ENCODE measurements at places on chromosomes 5 and 9.

- DNase-seq = no peak
These were observed 18.3 kb upstream of the MUSK start for GRCh38 chr9:110650261-110650660.

DNA sequence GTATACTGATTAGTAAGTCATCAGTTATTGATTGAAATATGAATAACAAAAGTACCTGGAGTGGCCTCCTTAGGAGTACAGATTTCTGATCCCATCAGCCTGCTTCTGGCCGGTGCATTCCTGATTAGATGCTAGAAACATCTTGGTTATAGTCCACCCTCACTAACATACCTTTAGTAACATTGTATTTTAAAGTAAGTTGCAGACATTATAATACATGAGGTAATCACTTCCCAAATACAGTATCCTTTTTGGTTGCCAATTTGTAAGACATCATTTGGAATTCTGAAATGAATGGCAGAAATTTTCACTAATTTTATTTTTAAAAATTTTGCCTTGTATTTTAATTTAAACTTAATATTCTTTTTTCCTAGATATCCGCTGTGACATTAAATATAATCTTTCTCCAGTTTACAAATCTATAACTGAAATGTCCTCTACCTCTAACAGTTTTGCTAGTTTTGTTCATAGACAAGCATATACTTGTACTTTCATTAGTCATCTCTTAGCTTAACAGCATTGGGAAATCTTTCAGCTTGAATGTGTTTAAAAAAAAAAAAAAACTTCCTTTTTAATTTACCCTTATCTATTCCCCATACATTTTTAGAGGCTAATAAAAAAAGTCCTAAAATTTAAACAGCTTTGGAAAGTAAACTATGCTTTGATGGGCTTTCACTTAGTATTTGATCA lies 178.9 kb downstream of the XRCC4 start:
- DNase-seq = no peak

GRCh38 chr9:83362341-83362995 lies 175.7 kb downstream of the FRMD3 start:
- no peak for DNase-seq

GRCh38 chr9:78053627-78054026 lies 22.0 kb upstream of the GNAQ start:
- no peak for DNase-seq

- no peak for DNase-seq
These were observed 231.4 kb upstream of the TUT7 start for GRCh38 chr9:86585422-86586143.

DNA sequence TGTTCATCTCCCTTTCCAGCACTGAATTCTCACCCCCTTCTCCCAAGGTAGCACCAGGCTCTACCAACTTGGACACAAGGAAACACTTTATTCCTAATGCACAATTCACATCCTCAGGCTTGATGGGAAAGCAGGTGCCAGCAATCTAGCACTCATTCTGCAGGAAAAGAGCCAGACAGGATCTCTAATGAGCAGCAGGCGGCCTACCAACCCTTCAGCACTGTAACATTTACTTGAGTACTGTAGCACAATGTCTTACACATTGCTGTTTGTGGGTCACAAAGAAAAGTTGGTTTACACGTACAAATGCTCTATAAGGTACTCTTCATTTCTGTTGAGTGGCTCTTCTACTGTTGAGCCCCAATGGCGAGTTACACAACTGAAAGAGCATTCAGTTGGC lies 254.4 kb downstream of the MLLT3 start:
- DNase-seq = no peak

DNA sequence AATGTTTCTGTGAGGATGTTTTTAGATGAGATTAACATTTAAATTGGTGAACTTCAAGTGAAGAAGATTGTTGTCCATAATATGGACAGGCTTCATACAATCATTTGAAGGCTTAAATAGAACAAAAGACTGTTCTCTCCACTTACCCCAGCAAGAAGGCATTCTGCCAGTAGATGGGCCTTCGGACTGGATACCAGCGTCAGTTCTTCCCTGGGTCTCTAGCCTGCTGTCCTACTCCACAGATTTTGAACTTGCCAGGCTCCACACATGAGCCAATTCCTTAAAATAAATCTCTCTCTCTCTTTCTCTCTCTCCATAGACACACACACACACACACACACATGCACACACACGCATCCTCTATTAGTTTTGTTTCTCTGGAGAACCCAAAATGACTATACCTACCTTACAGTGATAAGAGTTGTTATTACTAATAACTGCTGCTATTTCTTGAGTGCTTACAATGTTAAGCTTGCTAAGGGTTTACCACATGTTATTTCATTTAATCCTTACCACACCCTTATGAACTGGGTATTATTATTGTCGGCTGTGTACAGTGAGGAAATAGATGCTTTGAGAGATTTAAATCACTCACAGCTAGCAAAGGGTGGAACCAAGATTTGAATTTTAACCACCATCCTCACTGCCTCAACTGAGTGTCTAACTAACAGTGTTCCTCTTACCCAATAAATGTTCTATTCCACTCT lies 19.8 kb upstream of the IQGAP2 start:
- no peak for DNase-seq

GRCh38 chr9:4548811-4549725 lies 58.8 kb downstream of the SLC1A1 start:
- no peak for DNase-seq

DNA sequence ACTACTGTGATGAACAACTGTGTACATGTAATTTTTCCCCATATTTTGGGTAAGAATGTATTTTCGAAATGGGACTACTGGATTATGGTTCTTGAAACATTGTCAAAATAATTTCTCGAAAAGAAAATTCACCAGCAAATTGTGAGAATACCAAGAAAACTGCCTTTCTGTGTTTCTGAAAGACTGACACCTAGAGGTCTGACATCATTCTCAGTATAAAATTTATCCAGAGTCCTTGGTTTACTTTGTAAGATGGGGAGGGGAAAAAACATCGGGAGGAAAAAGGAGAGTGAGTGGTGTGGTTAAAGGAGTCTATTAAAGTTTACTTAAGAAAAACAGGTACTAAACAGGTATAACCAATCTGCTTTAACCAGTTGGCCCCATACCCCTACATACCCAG lies 149.2 kb downstream of the CEP120 start:
- DNase-seq = no peak

DNA sequence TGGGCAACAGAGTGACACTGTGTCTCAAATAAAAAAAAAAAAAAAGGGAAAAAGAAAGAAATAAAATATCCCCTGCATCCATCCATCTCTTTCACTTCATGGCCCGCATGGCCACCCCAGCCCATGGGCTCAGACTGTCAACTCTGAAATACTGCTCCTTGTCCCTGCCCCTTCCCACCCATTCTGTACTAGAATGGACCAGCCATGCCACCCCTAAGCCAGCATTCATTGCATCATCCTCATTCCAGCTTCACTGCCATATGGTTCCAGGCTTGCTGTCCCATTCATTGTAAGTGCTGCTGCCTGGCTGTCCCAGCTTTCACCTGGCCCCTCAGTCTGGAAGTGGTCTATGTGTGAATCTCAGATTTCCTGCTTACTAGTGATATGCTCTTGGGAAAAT lies 46.2 kb downstream of the SPRY4 start:
- no peak for DNase-seq

DNA sequence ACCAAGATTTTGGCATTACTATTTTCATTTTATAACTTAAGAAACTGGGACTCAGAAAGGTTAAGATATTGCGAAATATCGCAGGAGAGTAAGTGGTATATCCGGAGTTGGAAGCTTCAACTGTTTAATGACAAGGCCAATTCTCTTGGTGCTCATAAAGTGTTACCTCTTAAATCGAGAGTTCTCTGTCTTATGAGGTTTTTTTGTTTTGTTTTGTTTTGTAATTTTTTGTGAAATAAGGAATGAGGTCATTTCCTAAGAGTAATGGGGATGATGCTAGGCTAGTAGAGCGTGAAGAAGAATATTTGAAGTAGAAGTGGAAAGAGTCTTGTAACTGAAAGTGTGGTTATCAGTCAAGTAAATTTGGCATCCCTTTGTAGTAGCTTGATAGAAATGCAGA lies 183.2 kb upstream of the DAB2 start:
- no peak for DNase-seq

- no peak for DNase-seq
These were observed 518.4 kb downstream of the TAF11L14 start for GRCh38 chr5:18152671-18153070.

DNA sequence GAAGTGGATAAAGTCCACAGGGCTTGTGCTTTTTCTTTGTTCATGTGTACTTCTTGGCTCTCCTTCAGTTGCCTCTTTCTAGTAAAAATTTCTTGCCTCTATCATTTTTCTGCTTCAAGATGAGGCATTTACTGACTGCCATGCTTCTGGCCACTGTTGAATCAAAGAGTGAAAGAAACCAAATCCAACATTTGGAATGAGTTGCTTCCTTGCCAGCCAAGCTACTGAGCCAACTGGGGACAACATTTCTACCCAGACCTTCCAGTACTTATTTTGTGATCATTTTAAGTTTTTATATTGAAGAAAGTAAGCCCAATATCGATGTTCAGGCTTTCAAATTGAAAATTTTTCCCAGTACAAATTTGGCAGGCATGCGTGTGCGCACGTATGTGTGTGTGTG lies 73.2 kb downstream of the SNCAIP start:
- no peak for DNase-seq

DNA sequence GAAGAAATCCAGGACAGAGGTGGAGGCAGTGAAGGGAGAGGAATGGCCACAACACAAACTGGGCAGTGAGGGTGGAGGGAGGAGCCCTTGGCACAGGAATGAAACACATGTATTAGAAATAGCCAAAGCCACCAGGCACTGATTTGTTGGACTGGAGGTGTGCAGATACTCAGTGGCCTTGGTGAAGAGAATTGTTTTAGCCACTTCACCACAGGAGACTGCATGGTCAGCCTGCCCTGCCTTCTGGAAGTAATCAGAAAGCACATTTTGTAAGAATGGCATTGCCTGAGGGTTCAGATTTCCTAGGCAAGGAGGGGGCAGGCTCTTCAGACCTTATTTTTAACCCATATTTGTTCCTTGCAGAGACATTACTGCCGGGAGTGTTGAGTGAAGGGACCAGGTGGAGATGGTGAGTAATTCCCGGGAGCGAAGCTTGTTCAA lies 2.2 kb downstream of the SGCD start:
- DNase-seq = no peak

DNA sequence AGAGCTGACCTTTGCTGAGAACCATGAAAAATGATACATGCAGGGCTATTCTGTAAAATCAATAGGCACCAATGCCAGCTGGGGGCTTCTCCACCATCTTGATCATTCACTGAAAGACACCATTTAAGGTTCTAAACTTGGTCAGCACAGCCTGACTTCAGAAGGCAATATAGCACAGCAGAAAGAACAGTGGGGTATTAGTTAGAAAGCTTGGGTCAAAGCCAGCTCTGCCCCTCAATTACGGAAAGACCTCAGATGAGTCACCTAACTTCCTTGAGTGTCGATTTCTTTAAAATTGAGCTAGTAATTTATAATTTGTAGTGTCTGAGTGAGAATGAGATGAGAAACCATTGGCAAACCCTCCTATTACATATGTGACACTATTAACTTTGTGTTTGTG lies 3.4 kb downstream of the TNC start:
- no peak for DNase-seq

DNA sequence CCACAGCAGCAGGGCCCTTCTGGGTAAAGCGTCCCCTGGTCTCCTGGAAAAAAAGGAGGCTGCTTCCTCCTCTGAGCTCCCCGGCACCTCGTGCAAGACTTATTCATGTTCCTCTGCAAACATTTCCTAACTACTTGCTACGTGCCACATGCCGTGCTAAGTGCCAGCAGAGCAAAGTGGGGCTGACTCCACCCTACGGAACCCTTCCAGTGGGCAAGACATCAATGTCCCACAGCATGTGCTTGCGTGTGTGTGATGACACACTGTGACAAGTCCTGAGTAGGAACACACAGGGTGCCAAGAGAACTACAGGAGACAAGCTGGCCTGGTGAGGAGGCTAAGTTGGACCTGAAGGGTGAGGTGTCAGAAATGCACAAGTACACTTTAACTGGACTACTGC lies 57.4 kb downstream of the SEMA4D start:
- no peak for DNase-seq

GRCh38 chr9:111463048-111463447 lies 21.1 kb downstream of the ECPAS start:
- DNase-seq = no peak

DNA sequence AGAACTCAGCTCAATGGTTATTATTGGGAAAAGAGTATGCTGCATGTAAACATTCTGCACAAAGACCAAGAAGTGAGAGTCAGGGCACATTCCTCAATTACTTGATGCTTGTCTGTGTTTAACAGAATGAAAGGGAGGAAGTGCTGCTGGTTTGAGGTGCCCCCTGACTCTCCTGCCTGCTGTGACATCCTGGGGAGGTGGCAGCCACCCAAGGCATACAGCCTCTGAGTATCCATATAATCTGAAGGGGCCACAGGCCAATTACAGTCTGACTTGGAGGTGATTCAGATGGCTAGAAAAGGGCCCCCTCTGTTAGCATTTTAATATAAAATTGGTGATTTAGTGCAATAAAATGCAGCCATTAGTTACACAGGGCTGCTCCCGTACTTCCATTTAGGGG lies 313.8 kb downstream of the ASTN2 start:
- no peak for DNase-seq

GRCh38 chr5:61455179-61456006 lies 123.3 kb downstream of the ZSWIM6 start:
- DNase-seq = no peak

DNA sequence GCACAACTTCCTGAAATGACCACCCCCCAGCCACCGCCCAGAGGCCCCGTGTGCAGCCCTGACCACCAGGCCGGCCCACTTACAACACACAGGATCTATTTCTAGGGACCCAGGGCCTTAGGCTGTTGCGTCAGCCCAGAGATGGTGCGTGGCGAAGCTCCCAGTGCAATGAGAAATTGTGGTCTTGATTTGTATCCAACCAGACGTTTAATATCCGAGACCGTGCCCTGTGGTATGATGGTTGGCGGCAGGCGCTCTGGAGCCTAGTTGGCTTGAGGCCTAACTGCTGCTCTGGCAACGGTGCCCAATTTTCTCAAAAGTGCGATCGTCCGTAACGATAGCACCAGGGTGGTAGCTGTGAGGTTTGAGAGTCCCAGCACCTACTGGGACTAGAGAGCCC lies 32.6 kb upstream of the SLC6A19 start:
- no peak for DNase-seq

GRCh38 chr5:157571357-157571827 lies 4.2 kb downstream of the ADAM19 start:
- DNase-seq = no peak

- DNase-seq = no peak
These were observed 12.4 kb upstream of the TMC1 start for GRCh38 chr9:72509053-72509452.

- DNase-seq = no peak
These were observed 26.8 kb downstream of the JADE2 start for GRCh38 chr5:134552301-134552700.

DNA sequence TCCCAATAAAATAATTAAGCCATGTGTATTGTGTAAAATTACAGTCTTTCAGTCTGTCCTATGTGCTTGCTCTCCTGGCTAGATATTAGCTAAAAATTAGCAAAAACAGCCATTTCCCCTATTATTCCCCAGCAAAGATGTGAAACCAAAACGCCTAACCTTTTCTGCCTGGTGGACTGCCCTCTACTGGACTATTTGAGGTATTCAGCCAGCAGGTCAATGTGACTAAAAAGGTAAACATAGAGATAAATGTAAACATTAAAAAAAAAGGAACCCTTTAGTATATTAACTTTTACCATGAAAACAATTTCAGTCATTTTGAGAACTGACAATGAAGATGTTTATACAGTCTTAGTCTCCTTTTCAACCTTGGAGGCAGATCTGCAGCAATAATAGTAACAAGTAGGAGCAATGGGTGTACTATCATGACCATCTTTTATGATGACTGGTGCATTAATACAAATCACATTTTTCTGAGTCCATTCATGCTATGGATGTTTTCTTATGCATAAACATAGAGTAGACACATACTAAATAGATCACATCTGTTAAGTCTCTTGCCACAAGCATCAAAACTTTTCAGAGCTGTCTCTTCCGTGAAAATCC lies 10.1 kb downstream of the ATG12 start:
- DNase-seq = no peak

Measured in activated naive CD4-positive, alpha-beta T cell (primary cell).